Omental fat pad (tissue), 4 donors: ENCODE measurements at places on chromosomes 7 and 10.

DNA sequence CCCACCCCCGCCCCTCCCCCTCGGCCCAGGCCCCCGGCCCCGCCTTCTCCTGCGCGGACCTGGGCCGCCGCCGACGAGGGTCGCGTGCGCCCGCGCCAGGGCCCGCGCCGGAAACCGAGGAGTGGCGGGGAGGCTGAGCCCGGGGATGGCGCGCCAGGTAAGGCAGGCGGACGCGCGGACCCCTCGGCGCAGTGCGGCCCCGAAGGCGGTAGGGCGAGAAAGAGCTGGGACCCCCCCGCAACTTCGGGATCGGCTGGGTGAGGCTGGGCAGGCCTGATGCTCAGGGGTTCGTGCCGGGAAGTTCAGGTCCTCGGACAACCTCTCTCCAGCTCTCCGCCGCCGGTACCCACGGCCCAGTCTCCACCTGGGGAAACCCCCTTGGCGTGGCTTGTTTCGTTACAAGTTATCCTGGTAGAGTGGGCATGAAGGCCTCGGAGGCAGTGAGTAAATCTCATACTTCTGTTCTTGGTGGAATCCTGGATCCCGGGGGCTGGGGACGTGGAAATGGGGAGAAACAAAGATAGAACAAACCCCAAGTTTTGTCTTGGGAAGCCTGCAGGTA lies 58.4 kb downstream of the ZNF467 start:
- no peak for DNase-seq

GRCh38 chr7:54877683-54878082 lies 118.7 kb upstream of the SEC61G start:
- no peak for DNase-seq

DNA sequence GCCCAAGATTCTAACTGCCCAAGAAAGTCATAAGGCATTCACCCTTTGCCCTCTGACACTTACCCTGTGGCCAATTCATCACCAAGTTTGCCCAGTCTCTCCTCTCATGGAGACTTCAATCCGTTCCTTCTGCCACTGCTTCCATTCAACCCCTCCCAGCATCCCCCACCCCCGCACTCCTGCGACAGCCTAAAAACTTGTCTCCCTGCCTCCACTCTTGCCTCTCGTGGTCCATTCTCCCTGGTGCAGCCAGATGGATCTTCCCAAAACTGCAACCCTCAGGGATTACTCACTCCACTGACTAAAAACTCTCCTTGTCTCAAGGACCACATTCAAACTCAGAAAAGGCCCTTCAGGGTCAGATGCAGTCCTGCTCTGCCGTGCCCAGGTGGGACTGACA lies 32.3 kb upstream of the PLXNA4 start:
- DNase-seq, result no peak

DNA sequence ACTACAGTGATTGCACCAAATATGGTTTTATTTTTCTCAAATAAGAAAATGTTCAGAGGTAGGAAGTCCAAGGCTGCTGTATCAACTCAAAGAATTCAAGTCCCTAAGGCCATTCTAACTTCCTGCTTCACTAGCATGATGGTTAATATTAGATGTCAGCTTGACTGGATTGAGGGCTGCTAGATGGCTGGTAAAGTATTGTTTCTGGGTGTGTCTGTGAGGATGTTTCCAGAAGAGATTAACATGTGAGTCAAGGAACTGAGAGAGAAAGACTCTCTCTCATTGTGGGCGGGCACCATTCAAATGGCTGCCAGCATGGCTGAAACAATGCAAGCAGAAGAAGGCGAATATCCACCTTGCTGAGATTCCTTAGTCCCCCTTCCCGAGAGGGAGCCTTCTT lies 77.4 kb upstream of the NRBF2 start:
- no peak for DNase-seq

- no peak for DNase-seq
Observed at GRCh38 chr7:29401769-29402168, 161.9 kb upstream of the PRR15 start.

DNA sequence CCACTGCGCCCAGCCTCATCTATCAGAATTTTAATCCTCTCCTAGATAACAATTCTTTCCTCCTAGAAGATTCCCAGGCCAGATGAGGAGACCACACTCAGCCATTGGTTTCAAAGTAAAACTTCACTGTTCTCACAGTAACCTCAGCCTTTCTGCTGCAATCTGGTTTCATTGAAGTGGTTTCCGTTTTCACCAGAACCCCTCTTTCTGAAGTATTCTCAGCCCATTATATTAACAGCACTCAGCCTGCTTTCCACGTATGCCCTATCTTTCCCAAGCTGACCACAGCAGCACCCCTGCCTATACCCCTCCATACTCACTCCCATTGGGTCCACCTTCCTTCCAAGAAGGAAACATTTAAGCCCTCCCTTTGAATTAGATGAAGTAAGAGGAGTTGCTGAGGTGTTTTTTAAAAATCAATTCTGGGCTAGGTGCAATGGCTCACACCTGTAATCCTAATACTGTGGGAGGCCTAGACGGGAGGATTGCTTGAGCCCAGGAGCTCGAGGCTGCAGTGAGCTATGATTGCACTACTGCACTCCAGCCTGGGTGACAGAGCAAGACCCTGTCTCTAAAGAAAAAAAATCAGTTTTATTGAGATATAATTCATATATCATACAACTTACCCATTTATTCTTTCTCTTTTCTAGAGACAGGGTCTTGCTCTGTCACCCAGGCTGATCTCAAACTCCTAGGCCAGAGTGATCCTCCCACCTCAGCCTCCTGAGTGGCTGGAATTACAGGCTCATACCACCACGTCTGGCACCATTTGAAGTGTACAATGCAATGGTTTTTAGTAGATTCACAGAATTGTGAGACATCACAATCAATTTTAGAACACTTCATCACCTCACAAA lies 11.3 kb downstream of the PLAU start:
- no peak for DNase-seq

- DNase-seq, result no peak
Observed at GRCh38 chr10:48803801-48804584, 119.3 kb downstream of the WDFY4 start.

DNA sequence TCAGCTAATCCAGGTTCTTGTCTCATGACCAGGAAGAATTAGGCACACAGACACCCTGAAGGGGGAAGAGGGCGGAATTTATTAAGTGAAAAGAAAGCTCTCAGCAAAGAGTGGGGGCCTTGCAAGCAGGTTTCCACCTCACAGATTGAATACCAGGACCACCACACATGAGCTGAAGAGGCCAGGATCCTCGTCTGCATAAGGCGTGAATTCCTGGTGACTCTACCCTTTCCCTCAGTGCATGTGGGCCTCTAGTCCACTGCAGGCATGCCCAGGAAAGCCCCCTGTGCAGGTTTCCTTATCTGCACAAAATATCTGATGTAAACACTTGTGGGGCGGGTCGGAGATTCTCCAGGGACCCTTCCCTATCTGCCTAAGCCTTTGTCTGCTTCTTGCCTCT lies 782.1 kb upstream of the LRRN3 start:
- DNase-seq, result no peak

DNA sequence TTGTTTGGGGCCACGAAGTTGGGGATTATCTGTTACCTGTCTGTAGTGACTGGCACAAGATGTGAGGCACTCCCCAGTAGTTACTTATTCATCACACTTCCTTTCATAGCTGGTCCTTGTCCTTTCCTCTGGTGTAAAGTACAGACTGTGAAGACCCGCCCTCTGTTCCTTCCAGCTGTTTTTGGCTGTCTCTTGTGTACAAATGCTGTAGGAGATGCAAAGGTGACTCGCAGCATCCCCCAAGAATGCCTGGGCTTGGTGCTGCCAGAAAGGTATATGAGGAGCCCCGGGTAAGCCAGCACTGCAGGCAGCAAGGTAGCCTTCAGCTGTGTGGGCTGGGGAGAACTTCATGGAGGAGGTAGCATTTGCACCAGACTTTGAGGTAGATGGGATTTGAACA lies 236.6 kb downstream of the EBF3 start:
- no peak for DNase-seq

GRCh38 chr7:87231711-87232110 lies 12.2 kb upstream of the TMEM243 start:
- no peak for DNase-seq

DNA sequence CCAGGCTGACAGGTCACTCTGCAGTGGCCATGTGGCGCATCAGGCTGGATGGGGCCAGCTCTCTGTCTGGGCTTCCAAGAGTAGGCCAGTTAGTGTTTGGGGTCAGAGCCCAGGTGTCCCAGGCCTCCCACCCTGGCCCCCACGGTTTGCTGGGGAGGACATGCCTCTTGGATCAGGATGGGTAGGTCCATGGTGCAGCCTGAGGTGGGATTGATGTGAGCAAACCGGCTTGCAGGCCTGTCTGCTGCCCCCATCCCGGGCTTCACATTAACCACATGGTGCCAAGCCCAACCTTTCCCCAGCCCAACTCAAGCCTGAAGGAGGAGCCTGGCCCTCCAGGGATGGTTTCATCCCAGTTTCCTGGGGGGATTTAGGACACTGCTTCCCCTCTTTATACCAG lies 39.2 kb downstream of the LDB3 start:
- DNase-seq, result no peak

- DNase-seq, result no peak
Observed at GRCh38 chr10:3047596-3047995, 19.8 kb upstream of the PFKP start.

DNA sequence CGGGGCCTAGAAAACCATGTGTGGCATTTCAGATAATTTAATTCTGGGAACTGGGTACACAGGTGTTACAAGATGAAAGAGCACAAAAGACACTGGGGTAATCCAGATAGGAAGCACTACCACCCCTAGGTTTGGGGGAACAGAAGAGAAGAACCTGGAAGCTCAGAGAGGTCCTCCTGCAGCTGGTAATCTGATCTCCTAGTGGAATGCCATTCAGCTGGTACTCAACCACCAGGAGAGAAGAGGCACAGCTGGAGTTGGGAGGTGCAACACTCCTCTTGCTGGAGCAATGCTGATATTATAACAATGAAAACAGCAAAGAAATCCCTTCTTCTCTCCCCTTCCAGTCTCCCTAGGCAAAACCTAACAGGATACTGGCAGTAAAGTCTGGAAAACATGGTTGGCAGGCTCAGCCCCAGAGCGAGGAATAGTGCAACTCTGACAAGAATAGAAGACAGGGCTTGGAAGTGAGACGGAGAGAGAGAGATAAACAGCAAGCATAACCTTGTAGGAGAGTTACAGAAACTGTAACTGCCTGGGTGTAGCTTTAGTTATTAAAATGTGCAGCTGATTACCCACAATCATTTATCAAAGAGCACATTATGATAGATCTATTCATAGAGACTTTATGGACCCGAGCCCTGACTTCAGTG lies 35.0 kb downstream of the NRF1 start:
- DNase-seq, result no peak

DNA sequence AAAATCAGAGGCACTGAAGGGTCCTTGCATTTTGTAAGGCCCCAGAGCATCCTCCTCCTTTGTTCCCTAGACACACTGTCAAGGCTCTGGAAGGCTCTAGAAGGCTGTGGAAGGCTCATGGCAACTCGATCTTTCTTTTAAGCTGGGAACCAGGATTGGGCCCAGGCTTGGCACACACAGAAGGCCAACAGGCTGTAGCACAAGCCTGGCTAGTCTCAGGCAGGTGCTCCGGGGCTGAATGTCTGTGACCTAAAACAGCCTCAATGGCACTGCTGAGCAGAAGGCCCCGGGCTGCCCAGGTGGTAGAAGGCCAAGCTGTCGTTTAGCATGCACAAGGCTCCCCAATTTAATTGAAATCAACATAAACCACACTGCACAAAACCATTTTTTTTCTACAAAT lies 55.7 kb downstream of the PRKAG2 start:
- no peak for DNase-seq

DNA sequence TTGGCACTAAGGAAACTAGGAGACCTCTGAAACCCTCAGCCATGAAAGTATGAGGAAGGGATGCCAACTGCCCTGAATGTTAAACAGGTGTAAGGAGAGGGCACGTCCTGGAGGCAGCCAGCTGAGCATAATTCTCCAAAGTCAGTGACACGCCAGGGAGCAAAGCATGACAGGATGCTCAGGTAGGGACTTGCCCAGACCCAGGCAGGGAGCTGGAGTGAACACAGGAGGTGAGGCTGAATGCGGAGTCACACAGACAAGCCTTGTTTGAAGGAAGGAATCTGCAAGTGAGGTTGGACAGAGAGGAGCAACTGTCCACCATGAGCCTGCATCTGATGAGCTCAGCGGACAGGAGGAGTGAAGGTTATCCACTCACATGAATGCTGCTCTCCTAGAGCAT lies 41.5 kb downstream of the KLRG2 start:
- DNase-seq, result no peak

- DNase-seq, result no peak
Observed at GRCh38 chr7:71323726-71324125, 191.8 kb downstream of the GALNT17 start.

DNA sequence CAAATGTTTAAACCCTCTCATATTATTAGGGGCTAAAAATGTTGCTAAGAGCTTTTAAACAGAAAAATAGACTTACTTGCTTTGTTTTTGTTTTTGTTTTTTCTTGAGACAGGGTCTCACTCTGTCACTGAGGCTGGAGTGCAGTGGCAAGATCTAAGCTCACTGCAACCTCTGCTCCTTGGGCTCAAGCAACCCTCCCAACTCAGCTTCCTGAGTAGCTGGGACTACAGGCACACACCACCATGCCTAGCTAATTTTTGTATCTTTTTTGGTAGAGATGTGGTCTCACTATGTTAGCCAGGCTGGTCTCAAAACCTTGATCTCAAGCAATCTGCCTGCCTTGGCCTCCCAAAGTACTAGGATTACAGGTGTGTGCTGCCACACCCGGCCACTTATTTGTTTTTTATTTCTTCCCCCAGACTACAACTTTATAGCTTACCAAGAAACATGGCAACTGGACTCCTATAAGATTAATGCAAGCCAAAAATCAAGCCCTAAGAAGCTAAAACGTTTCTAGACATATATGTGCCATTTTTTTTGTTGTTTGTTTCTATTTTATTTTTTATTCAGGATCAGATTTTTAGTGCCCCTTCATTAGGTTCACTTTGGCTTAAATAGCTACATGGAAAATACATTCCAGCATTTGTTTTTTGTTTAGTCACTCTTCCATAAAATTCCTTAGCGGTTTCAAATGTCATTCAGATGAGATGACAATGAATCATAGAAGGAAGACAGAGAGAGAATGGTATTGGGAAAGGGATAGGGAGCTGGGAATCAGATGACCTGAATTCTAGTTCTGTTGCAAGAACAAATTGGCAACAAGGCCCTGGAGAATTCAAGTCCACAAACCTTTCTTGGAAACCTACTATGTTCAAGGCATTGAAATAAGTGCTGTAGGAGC lies 163.4 kb upstream of the MKLN1 start:
- DNase-seq, result no peak

GRCh38 chr10:77872151-77872946 lies 54.2 kb downstream of the DLG5 start:
- no peak for DNase-seq

GRCh38 chr10:8840356-8840755 lies 785.9 kb downstream of the GATA3 start:
- no peak for DNase-seq

GRCh38 chr10:95831076-95831475 lies 75.1 kb downstream of the ENTPD1 start:
- no peak for DNase-seq

DNA sequence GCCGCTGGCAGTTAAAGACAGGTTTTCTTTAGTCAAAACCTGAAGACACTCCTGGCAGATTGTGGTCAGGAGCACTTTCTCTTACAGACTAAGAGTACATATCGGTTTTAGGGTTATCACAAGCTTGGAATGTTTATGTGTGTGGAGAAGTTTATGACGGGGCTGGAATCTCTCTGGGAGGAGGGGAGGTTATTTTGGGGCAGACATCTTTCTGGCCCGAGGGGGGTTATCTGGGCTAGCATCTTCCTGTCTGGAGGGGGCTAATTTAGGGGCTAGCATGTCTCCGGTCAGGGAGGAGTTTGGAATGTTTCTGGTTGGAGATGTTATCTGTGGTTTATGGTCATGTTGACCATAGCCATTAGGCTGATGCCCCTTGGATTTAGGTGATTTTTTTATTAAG lies 141.2 kb upstream of the KIF5B start:
- DNase-seq, result no peak

GRCh38 chr10:58851606-58852005 lies 324.8 kb upstream of the PHYHIPL start:
- no peak for DNase-seq
